Large intestine (tissue), 12 donors: ENCODE measurements at places on chromosomes 2 and 18. TPM values are rescaled to one million over a fixed set of nuclear protein-coding genes. Genes with fewer than 3 reads are reported as not detected.

Gene DLGAP1
- polyA plus RNA-seq = 0.69 TPM

Gene DSG3
- 0.15 TPM for polyA plus RNA-seq

Gene SERPINB11
- not detected for polyA plus RNA-seq

Gene SRBD1
- 10.7 TPM for polyA plus RNA-seq

Gene C1GALT1C1L
- polyA plus RNA-seq = 1.1 TPM

Gene TUBB8B
- not detected for polyA plus RNA-seq
